ENCODE measurements at places on chromosomes 11 and 22.
A peak's percentile ranks its signal among the peaks of the same experiment; 100 is the strongest.

DNA sequence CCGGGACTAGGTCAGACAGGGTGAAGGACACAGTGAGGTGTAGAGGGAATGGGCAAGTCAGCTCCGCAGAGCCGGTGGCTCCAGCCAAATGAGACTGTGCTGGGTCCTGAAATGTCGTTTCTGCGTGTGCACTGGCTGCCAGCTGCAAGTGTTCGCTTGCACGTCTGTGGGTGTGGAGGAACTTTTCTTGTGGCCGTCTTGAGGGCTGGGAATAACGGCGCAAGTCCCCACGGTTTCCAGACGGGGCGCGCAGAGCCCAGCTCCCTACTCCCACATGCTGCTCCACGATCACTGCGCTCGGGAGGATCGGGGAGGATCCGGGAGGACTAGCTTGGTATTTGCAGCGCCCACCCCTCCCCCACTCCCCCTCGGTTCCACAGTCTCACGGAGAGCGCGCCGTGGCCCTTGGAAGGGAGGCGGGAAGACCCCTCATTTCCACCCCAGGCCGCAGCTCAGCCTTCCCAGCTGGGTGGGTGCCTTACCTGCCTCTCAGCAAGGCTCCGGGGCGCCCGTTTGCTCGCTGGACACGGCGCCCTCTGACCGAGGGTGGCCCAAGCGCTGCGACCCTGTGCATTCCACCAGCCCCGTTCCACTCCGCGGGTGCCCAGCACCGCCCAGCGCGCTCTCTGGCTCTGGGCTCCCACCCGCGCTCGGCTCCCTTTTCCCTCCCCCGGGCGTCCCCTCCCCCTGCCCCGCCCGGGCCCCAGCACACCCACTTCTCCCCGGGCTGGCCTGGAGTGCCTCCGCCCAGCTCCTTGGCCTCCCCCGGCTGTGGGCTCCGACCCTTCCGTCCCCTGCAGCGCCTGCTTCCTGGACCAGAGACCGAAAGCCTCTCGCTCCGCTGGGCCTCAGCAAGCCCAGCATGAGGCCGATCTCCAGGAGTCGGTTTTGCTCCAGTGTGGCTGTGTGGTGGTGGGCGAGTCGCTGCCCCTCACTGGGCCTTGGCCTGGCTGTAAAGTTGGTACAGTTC lies at the start of gene KCNE3:
Gene KCNE3, minus strand, starts transcription at position 634 of the 970 bp plus-strand sequence. CDS start 9,986 bp downstream, outside the sequence.
- DNase-seq = no peak

DNA sequence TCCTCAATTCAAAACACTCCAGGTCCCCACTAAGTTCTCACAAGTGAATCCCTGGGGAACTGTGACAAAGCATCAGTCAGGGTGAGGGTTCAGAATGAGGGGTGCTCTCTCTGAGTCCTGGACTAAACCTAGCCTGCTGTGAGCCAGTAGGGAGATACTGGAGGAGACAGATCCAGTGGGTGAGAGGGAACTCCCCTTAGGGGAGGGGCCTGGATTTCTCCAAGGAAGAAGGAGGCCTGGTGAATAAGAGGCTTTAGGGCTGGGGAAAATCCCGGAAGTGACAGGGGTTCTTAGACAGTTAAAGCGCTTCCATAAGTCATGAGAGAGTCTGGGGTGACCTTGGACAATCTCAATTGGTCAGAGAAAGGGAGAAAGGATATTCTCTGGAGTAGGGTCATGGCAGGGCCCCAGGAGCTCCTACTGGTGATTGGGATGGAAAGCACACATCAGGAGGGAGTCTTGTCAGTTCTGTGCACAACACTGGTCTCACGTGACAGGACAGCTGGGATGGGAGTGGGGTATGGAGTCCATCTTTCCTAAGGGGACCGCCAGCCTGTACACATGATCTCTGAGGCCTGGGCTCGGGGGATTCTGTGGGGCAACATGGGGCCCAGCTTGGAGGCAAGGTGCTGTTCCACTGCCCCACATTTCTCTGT lies 1.5 kb downstream of the TBC1D10A start:
- no peak for DNase-seq

- no peak for DNase-seq
Measured at GRCh38 chr22:19524170-19525115, at the start of gene CLDN5. TSS of gene CLDN5 (minus strand) at chr22:19524410. CDS start at chr22:19524255, 155 bp downstream.

DNA sequence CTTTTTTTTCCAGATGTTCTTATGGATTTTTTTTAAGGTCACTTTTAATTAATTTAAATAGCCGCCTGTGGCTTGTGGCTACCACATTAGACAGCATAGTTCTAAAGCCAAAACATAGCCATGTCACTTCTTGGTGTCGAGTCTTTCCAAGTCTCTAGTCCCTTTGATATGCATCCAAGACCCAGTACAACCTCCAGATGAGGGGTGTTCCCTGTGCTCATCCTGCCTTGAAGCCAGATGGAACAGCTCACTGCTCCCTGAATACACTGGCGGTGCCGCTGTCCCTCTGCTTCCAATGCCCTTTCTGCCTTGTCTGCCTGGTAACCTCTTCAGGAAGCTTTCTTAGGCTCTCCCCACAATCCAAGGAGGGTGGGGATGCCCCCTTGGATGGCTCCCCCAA lies 338.0 kb downstream of the TENM4 start:
- no peak for DNase-seq

DNA sequence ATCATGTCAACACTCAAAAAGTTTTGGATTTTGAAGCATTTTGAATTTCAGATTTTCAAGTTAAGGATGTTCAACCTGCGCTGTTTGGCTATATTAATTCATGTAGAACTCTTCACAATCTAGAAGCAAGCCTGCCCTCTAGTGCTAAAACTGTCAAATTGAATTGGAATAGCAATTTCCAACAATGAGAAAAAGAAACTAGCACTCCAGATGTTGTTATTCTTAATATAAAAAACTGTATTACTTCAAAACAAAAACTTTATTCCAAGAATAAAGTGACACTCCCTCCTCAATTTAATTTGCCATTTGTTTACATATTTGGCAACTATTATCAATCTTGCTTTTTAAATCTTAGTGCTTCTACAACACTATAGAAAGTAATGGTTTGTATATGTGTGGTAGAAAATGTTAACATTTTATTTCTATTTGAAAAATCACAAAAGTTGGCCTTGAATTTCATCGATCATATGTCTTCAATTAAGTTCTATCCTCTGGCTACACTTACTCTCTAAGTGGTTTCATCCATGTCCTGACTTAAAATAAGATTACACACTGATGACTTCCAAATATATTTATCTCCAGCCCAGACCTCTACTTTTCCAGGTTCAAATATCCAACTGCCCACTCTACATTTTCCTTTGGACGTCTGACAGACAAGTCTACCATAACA lies 36.6 kb downstream of the DCUN1D5 start:
- DNase-seq = peak; percentile 38

DNA sequence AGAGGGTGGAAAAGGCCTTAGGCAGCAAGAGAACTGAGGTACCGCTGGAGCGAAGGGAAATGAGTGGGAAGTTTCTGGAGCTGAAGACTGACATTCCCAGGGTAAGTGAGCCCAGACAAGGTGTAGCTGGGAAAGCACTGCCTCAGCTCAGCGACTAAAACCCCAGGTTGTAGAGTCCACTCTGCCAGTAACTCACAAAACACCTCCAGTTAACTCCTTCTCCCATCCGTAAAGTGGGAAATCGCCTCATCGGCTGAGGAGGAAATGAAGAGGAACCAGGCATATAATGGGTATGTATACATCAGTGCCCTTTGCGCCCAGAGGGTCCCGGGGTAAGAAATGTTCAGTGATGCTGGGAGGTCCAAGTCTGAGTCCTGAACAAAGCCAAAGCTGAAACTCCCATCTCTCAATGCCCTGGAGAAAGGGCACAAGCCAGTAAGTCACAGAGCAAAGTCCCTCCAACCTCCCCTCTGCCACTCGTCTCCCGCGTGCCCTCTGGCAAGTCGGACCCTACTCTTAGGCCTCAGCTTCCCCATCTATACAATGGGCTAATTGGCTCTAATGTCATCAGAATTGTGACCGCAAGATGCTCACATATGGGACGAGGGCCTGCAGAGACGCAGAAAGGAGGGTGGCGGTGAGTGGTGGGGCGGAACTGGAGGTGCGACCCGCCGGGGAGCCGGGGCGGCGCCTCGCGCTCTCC lies 588 bp downstream of the VPS37C start:
- DNase-seq = no peak

DNA sequence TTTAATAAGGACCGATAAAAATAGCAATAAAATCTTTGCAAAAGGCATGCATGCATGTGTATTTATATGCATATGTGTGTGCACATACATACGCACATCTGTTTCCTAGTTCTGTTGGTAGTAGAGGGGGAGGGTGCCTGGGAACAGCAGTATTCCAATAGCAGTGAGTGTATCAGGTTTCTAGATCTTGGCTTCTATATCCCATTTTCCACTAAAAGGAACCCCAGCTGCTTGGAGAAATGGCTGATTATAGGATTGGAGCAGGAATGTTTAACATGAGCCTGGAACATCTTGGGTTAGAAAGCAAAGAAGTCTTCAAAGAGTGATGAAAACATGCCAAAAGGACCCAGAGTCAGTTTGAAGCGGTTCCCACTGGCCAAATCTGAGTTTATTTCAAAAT lies 21.0 kb downstream of the TNRC6B start:
- no peak for DNase-seq

DNA sequence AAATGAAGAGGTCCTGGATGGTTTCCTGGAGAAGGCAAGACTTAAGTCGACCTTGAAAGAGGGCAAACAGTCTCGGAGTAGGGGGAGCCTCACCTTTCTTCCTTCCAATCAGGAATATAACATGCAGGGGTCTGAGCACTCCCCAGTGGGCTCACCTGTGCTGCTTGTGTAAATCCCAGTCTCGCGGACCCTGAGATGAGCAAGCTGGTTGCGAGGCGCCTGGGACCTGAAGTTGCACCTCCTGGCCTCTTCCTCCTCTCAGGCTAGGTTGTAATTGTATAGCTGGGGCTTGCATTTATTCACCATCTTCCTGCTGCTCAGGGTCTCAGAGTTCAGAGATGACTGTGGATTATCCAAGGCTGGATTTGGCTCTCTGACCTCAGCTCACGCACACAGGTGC lies 7.5 kb upstream of the WBP2NL start:
- no peak for DNase-seq

DNA sequence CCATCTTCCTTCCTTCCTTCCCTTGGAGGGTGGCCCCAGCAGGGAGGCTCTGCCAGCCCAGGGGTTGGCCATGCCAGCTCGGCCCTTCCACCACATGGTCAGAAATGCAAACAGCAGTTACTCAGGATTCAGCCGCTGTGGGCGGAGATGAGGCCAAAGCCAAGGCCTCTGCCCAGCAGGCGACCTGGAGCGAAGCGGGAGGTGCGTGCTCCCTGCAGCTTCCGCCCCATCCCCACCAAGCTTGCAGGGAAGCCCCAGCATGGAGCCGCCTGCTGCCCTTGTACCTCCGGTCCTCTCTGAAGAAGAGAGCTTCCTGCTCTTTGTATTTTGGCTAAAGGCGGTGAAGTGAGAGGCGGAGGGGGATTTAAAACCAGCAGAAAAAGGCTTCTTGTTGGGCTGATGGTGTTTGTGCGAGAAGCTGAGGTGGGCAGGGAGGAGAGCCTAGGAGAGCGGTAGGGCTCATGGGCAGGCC lies 50.4 kb downstream of the ANO1 start:
- no peak for DNase-seq

GRCh38 chr11:114162719-114163123 lies 103.2 kb downstream of the ZBTB16 start:
- DNase-seq = no peak

DNA sequence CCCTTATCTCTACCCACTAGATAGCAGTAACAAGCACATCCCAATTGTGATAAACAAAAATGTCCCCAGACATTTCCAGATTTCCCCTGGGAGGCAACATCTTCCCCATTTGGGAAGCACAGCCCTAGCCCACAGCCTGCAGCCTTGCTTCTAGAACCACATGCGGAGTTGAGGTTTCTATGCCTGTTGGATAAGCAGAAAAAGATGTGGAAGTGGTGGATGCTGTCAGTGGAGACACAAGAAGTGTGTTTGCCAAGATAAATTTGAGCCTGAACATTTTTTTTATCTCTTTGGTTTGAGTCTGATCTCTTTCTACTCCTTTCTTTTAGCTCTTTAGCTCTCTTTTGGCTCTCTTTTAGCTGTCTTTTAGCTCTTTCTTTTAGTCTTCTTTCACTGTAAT lies 884.5 kb downstream of the NTM start:
- no peak for DNase-seq

DNA sequence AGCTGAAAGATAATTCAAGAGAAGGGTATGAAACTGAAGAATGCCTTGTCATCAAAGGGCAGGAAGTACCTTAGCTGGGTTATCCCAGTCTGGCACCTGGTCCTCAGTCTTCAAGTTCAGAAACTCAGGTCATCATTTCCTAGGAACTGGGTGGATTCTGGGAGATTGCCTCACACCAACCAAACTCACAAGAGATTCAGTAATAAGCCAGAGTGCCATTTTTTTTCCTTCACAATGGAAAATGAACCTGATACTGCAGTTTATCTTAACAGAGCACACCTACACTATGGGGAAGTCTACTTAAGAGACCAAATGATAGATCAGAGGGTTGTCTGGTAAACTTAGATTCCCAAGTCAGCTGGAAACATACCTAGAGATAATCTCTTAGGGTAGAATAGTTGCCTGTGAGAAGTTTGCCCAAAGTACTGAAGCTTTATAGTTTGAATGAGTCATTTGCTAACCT lies 3.8 kb upstream of the BUD13 start:
- no peak for DNase-seq

GRCh38 chr11:81007046-81007445 lies 1566.2 kb upstream of the TENM4 start:
- DNase-seq = peak; percentile 14

DNA sequence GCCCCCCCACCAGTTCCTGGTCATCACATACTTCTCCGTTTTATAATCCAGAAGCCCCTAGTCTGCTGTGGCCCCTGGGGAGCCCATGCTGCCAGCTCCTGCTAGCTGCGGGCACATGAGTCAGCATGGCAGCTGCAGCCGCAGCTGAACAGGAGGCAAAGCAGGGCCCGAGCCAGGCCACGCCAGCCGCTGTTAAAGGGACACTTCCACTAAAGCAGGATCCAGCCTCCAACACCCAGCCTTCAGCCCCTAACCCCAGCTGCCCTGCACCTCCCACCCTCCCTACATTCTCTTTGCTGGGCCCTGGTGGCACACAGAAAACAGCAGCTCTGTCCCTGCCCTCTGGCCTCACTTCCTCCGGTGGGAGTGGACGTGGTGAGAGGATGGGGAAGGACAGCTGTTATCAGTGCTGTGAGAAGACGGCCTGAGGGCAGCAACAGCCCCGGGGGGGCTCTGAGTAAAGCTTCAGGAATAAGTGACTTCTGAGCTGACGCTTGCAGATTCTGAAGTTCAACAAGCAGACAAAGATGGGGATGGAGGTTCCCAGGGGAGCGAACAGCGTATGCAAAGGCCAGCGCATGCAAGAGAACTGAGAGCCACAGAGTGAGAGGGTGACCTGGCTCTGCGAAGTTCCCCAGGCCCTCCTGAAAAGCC lies 688 bp upstream of the LRRC74B start:
- DNase-seq = no peak

DNA sequence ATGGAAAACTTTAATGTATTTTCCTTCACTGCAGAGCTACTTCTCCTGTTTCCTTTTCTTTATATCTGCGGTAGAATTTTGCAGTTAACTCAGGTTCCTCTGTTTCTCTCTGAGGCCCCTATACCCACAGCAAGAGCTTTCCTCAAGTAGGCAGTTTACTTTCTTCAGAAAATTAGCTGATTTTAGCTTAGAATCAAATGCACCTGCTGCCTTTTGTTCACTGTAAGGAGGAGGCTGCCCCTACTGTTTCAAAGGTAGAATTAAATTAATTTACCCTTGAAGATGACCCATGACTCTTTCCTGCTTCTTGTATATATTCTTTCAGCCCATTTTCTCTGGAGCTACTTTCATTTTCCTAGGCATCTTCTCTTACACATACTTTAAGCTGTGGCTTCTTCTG lies 68.7 kb upstream of the GDPD4 start:
- peak; percentile 38 for DNase-seq

GRCh38 chr11:12675951-12676711 lies 1.9 kb downstream of the TEAD1 start:
- DNase-seq = no peak
